Skeletal muscle tissue (tissue), 5 donors: ENCODE measurements at places on chromosomes 5 and 9. TPM values are rescaled to one million over a fixed set of nuclear protein-coding genes. Genes with fewer than 3 reads are reported as not detected.

The PCDHGA11 gene
- 6.8 TPM for total RNA-seq

The PCDHGA5 gene
- total RNA-seq, result 2.1 TPM

The PGM5 gene
- 69.4 TPM for total RNA-seq

The TMEM8B gene
- total RNA-seq, result 2.6 TPM

The ARHGEF37 gene
- total RNA-seq, result 2.1 TPM

The DMRT3 gene
- under 0.01 TPM for total RNA-seq
